D721Med (cell line): ENCODE measurements at places on chromosomes 5 and 9.

DNA sequence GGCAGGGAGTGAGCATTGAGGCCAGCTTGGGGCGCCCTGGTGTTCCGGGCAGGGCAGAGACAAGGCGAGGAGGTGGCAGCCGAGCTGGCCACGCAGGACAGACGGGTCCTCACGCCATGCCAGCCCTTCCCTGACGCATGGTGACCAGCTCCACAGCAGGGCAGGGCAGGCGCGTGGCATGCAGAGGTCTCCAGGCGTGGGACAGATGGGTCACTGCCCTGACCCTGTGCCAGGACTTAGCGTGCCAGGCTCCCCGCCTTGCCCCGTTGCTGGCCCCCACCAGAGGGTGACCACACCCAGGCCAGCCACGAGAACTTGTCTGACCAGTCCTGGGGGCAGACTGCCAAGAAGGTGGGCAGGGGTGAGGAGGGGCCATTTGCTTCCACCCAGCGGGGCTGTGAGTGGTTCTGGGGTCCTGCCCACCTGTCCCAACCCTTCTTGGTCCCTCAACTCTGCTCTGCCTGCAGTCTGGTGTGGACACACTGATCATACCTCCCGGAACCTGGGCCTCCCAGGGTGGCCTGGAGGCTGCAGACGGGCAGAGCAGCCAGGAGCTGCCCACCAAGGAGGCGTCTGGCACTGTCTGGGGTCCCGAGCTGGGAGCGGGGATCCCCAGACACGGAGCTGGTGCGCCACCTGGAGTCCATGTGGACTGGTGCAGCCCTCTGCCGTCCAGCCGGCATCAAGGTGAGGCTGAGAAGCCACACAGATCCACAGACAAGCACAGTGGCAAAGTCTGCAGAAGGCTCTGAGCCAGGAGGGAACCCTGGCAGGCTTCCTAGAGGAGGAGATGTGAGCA lies at the start of gene RNF224:
RNF224 (plus strand) TSS at position 449 of the 799 bp plus-strand sequence. CDS start 834 bp downstream, outside the sequence.
- DNase-seq: peak; percentile 98

GRCh38 chr5:181054138-181054537 lies 14.1 kb downstream of the BTNL9 start:
- DNase-seq: no peak

DNA sequence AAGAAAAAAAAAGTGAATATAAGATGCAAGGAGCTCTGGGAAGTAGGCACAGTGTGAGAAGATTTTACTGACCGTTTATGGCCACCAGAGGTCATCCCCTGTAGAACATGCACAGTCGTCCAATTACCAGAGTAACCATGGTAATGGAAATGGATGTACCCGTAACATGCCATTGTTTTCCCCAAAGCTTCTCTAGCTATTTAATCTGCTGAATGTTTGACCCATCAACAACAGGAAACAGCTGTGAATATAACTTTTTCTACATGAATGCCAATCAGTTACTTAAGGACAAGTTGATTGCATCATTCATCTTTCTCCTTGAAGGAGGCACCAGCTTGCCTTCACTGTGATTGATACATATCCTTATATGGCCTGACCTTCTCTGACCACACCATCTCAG lies 1967.0 kb upstream of the CDH9 start:
- DNase-seq: no peak

GRCh38 chr5:96354237-96354636 lies 78.8 kb downstream of the PCSK1 start:
- DNase-seq: no peak

GRCh38 chr9:113668061-113668460 lies 204.5 kb downstream of the RGS3 start:
- no peak for DNase-seq
